Hypothalamus (tissue), 51 donors: ENCODE measurements at places on chromosomes 7 and 10.

- no peak for DNase-seq
These were observed 1.9 kb downstream of the COL1A2 start for GRCh38 chr7:94396596-94396995.

GRCh38 chr10:61942604-61943461, 41.3 kb downstream of the ARID5B start:
- no peak for DNase-seq

DNA sequence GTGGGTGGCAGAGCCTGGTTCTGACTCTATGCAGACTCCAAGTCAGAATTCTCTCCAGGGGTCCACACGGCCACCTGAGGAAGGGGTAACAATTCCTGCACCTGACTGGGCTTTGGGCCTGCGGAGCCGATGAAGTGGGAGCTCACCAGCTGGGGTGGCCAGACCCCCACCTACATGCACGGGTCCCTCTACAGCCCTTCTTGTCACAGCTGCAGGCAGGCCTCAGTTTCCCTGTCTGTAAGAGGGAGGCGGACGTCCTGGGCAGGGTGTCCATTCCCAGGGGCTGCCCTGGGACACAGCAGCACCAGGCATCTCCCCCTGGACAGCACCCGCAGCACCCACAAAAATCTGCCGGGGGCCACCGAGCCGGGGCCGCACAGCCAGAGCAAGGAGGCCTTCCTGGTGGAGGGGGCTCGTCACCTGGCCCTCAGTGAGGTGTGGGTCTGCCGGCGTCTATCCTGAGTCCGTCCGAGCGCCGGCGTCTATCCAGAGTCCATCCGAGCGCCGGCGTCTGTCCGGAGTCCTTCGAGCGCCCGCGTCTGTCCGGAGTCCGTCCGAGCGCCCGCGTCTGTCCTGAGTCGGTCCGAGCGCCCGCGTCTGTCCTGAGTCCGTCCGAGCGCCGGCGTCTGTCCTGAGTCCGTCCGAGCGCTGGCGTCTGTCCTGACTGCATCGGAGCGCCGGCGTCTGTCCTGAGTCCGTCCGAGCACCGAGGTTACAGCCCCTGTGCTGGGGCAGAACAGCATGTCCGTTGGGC, 65.1 kb downstream of the PDGFA start:
- no peak for DNase-seq

DNA sequence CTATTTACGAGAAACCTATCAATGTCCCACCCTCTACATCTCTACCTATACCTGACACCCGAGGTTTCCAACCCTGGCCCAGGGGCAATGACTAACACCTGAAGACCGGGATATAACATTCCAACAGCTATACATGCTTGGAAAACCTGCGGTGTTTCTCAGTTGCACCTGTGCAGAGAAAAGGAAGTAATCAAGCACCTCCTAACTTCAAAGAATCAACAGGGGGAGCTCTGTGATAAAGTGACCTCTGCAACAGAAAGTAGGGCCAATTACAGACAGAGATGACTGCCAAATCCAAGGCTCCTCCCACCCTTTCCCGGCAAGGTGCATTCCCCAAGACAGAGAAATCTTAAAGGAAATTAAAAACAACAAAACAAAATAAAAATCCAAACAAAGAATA, 41.3 kb downstream of the CCDC6 start:
- DNase-seq = no peak

- DNase-seq = no peak
These were observed 126.4 kb upstream of the GHITM start for GRCh38 chr10:84012831-84013458.

DNA sequence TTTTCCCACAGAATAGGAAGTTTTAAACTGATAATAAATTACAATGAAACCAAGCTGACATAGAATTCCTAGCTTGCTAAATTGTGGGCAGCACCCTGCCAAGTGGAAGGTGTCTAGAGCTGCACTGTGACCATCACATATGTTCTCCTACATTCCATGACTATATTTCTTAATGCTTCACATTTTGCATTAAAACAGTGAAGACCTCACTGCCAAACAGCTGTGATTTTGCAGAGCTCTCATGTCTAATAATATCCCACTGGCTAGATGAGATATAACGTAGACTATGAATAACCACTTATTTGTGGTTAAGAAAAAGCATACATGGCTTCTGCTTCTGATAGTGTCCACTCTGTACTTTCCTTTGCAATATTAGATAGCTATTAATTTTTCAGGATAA, 228.3 kb upstream of the TEX47 start:
- no peak for DNase-seq

DNA sequence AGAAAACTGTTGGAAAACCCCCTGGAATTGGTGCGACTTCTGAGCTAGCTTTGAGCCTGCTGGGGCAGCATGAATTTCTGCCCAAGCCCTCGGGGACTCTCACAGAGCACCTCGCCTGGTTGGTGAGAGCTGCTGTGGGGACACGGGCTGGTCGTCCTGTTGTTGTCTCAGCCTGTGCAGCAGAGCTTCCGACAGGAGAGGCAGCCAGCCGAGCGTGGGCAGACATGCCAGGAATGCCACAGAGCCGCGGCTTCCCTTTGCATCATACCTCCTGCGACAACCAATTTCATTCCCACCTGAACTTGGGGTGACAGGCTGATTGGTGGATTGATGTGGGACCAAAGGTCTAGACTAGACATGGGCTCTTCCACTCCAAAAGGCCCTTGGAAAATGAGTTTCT, 60.2 kb upstream of the NRBF2 start:
- no peak for DNase-seq

- no peak for DNase-seq
These were observed 28.9 kb downstream of the PPIF start for GRCh38 chr10:79376078-79376628.

GRCh38 chr10:132560241-132560731, 22.7 kb downstream of the INPP5A start:
- no peak for DNase-seq

DNA sequence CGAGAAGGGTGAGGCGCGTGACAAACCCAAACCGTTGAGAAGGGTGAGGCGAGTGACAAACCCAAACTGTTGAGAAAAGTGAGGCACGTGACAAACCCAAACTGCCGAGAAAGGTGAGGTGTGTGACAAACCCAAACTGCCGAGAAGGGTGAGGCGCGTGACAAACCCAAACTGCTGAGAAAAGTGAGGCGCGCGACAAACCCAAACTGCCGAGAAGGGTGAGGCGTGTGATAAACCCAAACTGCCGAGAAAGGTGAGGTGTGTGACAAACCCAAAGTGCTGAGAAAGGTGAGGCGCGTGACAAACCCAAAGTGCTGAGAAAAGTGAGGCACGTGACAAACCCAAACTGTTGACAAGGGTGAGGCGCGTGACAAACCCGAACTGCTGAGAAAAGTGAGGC, 25.0 kb downstream of the ESYT2 start:
- DNase-seq = no peak

GRCh38 chr10:77678146-77678545, 40.5 kb upstream of the KCNMA1 start:
- no peak for DNase-seq

- DNase-seq = no peak
These were observed 370.2 kb downstream of the PHF14 start for GRCh38 chr7:11343818-11344413.

DNA sequence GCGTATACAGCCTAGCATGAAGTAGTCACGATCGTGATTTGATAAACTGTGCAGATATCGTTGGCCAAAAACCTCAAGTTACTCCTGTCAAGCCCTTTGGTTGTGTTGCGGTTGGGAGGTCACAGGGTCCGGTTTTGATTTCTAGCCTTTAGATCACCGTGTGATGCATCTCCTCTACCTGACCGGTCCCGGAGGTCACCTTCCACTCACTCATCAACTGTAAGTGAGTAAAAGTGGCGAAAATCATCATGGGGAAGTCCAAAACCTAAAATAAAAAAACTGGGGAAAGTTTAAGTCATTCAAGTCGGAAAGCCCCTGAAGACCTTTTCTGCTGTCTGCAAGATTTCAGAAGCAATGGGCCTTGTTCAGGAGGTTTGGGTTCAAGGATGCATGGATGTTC, 62.8 kb downstream of the ADARB2 start:
- DNase-seq = no peak

GRCh38 chr7:139127648-139128047, 18.1 kb upstream of the ZC3HAV1 start:
- no peak for DNase-seq

GRCh38 chr10:131312478-131312836, 936 bp upstream of the TCERG1L start:
- no peak for DNase-seq

- no peak for DNase-seq
These were observed 21.8 kb downstream of the RPA3 start for GRCh38 chr7:7696458-7697119.

DNA sequence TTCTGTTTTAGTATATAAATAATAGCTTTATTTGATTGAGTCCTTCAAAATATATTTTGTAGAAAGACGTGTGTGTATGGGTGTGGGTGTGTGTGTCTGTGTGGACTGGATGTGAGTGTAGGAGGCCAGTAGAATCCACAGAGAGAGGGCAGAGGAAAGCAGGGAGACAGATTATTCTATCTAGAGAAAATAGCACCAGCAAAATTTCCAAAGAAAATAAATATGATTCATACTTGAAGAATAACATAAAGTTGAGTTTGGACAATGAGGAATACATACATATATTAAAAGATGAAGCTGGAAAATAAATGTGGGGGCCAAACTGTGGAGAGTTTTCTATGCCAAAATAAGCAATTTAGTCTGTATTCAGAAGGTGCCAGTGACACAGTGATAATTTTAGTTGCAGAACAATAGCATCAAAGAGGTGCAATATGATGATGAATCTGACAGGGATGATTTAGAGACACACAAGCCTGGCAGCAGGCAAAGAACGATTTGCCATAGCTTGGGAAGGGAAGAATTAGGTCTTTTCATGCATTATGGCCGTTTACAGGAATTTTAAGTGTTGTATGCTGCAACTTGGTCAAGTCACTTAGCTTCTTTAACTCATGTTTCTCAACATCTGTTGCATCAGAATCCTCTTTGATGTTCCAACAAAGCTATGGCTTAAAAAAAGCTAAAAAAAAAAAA, 121.3 kb downstream of the SEMA3A start:
- no peak for DNase-seq

DNA sequence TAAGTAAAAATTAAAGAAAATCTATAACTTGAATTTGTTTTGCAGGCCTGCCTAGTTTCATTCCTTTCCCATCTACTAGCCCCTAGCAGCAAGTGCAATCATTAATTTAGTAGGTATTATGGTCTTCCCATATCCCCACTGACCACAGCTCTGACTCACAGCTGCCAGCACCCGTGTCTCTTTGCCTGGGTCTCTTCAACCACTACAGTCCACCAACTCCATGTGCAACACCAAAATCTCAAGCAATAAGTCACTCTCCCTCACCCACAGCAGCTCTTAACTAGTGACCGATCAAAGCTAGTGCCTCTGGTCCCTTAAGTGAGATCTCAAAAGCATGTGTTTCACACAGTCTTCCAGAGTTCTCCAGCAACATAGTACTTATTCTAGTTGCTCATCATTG, 26.0 kb upstream of the THSD7A start:
- DNase-seq = no peak

DNA sequence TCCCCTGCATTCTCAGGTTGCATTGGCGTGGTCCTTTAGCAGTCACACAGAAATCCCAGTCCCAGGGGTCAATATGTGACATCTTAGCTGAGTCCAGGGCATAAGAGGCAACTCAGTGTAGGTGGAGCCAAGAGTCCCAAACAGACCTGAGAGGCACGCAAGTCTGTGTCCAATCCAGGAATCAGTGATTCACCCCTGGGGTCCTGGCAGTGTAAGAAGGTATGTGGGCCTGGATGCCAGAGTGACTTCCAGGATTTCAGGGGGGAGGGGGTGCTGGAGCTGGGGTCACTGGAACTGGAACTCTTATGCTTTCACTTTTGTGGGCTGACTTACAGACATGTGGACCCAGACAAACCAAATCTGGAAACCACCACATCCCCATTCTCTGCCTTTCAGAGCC, 26.8 kb downstream of the FRMPD2 start:
- DNase-seq = no peak

- no peak for DNase-seq
These were observed 9.4 kb downstream of the HNRNPF start for GRCh38 chr10:43399320-43400310.

- no peak for DNase-seq
These were observed 68.1 kb downstream of the BMPER start for GRCh38 chr7:33973231-33974015.
